Effector memory CD4-positive, alpha-beta T cell (primary cell): ENCODE measurements at places on chromosomes 12 and 14.

DNA sequence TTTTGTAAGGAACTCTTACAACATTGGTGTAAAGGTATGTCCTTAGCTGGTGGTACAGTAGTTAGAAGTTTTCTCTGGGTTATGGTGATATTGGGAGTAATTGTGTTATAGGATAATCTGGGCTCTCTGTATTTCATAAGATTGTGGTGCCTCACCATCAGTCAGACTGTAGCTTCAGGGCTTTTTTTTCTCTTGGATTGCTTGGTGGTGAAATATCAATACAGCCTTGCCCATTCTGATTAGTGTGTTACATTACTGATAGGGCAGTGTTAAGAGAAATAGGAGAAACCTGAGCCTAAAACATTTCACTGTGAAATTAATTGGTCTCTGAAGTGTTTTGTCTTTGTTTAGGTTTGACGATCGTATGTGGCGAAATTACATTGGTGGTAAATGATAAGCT lies 71.0 kb downstream of the RCOR1 start:
- no peak for DNase-seq

DNA sequence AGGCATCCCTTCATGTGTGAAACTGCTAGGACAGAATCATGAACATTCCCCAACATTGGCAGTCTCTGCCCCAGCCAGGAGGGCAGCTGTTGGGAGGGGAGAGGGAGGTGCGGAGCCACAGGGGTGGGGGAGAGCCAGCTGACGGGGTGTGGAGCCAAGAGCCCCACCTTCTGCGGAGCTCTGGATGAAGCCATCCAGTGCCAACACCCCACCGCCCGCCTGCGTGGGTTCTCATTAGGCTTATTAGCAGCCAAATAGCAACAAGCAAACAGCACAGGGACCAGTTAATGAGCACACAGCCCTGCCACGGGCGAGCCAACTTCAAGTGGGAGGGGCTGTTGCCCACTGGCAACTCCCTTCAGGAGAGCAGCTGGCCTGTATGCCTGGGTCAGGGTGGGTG lies 12.1 kb downstream of the LTBP2 start:
- DNase-seq, result no peak

DNA sequence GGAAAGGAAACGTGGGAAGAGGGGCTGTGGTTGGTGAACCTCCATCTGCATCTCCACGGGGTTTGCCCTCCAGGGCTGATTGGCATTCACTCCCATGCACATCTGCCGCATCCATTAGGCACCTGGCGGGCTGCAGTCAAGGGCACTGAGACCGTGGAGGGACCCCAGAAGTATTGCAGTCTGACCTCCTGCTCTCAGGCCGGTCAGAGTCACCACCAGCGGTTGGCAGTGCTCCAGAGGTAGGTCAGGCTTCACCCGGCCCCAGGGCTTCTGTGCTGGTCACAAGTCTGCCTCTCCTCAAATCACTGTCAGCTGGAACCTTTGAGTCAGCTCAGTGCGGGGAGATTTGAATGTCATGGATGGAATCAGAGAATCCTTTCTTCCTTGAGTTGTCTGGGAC lies 132.3 kb downstream of the PAPOLA start:
- no peak for DNase-seq

DNA sequence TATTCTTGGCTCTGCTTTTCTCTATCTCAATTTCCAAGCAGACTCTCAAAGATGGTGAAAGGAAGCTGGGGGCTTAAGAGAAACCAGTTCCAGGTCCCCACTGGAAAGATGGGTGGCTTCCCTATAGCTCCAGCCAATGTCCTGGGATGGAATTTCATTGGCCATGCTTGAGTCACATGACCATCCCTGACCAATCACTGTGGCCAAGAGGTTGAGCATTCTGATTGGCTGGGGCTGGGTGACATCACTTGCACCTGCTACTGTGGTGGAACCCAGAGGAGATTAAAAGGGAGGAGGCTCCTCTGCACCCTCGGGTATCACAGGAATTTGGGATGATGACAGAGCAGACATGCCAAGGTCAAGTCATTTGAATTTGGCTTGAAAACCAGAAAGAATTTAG lies 436.5 kb downstream of the TMEM132D start:
- DNase-seq, result no peak

DNA sequence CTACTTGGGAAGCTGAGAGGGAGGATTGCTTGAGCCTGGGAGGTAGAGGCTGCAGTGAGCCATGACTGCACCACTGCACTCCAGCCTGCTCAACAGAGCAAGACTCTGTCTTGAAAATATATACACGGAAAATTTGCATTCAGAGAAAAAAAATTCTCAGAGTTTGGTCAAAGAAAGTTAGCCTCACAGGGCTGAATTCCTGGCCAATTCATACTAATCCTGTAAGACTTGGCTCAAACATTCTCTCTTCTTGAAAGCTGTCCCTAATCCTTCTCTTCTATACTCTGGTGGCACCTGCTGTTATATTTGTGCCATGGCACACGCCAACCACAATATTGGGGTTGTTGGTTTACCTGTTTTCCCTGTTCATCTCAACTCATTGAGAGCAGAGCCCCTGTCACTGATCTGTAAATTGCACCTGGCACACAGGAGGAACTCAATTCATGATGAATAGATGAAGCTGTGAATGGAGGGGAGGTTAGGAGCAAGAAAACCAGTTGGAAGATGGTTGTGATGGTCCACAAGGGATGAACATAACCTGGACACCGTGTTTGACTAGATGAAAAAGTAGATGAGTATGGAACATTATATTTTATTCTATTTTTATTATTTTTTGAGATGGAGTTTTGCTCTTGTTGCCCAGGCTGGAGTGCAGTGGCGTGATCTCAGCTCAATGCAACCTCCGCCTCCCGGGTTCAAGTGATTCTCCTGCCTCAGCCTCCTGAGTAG lies 36.8 kb upstream of the SPTSSA start:
- no peak for DNase-seq

- no peak for DNase-seq
These were observed 6.7 kb downstream of the BAG5 start for GRCh38 chr14:103555559-103556337.

DNA sequence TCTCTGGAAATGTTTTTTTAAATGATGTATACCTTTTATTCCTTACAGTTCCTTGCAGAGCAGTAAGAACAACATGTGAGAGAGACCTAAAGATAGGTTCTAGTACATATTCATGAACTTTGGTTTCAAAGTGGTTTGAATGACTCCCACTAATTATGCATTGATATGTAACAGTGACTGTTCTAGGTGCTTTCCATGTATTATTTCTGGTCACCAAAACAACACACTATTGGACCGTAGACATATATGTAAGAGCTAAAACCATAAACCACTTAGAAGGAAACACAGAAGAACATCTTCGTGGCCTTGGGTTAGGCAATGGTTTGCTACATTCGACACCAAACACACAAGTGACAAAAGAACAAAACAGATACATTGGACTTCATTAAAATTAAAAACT lies 37.9 kb downstream of the SOX5 start:
- DNase-seq, result no peak

GRCh38 chr12:7346551-7347225 lies 42.8 kb downstream of the ACSM4 start:
- DNase-seq, result no peak

GRCh38 chr12:114408886-114409851 lies 3.2 kb upstream of the TBX5 start:
- no peak for DNase-seq

GRCh38 chr14:59481871-59482540 lies 2.2 kb downstream of the L3HYPDH start:
- no peak for DNase-seq

- DNase-seq, result no peak
These were observed 225.2 kb downstream of the FUT8 start for GRCh38 chr14:65637780-65638179.

GRCh38 chr14:77436042-77436441 lies 12.7 kb upstream of the NOXRED1 start:
- no peak for DNase-seq

DNA sequence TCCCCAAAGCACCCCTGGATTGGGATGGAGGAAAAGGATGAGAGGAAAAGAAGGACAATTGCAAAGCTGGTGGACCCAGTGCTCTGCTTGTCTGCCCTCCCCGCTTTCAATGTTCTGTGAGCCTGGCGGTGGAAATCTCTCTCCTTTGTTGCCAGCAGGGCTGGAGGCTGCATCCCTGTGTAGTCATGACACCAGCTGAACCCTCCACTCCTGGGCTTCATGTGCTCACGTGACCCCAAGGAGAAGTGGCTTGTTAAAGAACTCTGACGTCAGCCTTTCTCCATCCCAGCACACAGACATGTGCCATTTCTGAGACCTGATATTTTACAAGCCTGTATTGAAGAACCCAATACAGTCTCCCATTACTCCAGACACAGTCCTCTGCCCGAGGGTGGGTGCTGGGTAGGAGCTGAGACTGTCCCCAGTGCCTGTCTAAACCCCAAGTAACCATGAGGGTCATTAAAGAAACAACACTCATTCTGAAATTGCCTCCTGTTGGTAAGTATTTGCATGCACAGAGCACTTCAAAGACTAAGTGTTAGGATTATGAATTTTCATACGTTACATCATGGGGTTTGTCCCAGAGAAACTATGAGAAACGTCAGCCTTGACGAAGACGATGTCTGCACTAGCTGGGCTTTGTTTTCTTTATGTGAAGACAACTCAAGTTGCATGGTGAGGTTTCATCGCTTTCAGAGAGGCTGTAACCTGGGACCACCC lies 21.7 kb downstream of the GALNT16 start:
- DNase-seq, result no peak

DNA sequence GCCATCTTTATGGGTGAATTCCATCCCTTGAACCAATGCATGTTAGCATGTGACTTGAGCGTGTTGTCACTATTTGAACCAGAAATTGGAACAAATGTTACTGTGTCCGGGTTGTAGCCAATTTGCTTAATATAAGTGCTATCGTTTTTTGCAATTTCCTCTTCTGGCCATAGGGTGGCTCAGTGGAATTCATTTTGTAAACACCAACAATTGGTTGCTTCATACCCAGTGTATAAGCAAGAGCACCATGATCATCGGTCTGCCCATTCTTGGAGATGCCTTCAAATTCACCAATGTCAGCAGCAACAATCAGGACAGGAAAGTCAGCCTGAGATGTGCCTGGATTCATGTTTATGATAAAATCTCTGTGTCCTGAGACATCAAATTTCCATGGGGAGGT lies 5.0 kb upstream of the NEDD1 start:
- no peak for DNase-seq

DNA sequence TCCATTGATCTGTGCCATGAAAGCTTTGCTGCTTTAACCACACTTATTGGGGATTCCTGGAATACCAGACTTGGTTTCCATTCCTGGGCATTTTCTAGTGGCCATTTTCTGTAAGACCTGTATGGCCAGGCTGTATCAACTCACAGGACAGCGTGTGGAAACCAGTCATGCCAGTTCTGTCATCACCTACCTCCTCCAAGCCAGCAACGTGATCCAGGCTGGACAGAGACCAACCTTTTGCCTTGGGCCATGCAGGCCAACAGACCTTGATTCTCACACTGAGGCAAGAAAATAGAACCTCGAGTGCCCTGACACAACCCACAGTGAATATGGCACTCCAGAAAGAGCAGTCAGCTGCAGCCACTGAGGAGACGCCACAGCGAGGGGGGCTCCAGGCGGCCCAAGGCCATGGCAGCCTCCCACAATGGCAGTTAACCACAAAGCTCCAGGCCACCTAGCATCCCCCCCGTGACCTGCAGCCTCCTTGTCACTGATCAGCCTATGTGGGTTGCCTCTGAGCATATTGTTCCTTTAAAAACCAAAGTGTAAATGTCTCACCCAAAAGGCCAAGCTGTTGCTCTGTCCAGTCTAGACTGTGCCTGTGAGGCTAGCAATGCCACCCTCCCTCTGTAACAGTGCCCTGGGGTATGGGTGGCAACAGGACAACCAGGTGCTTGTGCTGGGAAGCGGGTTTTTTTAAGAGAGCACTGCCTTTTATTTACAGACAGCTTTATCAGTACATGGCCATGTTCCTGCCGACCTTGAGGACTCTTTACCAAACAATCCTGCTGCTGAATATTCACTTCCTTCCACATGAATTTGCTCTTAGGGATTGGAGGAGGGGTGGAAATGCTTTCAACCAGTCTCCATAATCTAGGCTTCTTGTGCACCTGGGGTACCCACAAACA lies 168.7 kb upstream of the HIF1A start:
- DNase-seq, result no peak

- no peak for DNase-seq
These were observed 25.1 kb downstream of the SPPL3 start for GRCh38 chr12:120879102-120879501.

DNA sequence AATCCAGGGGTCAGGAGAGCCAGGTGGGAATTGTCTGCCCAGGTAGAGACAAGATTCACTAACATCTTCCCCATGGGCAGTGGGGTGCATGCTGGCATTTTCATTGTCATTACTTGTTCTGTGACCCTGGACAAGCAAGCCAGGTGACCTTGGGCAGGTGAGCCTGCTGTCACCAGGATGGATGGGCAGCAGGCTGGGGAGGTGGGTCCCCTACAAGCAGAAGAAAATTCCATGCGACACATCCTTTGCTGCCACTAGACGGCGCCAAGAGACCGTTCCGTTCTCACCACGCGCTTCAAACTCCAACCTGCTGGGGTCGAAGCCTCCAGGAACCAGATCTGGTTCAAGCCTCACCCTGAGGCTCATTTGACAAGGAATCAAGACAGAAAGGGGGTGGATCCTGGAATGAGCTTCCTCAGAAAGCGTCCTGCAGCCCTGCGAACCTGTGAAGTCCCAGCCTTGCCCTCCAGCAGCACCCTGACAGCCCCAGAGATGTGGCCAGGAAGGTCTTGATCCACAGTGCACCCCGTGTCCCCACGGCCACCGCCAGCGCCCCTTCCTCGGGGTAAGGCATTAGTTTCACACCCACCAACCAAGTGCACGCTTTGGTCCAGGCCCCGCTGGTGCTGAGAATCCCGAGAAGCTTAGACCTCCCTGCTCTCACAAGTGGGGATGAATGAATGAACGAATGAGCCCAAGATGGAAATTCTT lies 3.2 kb upstream of the DYNC1H1 start:
- peak; percentile 43 for DNase-seq

DNA sequence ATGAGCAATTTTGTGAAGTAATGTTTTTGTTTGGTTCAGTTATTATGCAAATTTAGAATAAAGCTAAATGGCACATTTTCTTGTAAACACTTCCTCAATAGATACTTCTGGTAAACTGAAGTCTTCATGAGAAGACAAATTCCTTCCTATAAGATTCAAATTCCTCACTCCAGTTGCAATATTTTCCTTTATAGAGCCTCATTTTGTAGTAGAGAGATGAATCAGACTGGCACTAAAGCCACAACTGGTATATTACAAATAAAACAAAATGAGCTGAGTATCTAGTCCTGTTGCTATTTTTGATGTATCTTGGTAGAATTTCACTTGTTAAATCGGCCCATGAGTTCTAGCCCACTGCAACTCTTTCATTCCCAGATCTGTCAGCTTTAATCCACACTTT lies 5.5 kb downstream of the LGR5 start:
- no peak for DNase-seq

DNA sequence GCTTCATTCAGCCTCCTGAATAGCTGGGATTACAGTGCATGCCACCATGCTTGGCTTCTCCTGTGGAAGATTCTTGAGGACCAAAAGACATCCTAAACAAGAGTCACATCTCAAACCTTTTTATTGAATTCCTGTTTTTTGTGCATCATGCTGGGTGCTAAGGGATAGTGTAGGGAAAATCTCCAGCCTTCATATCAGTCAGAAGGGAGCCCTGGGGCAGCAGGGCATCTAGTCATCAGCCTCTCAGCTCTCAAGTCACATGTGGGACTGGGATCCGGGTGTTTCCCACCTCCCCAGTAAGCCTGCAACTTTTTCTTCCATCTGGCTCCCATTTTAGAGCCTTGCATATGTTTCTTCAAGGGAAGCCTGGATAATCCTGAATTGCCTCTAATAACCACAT lies 25.1 kb upstream of the OASL start:
- DNase-seq, result no peak
